ENCODE measurements at places on chromosomes 5 and 9. TPM values are rescaled to one million over a fixed set of nuclear protein-coding genes. Genes with fewer than 3 reads are reported as not detected.

The C9orf153 gene
- total RNA-seq = 0.46 TPM

The RECK gene
- total RNA-seq = 6.9 TPM

The HTR1A gene
- total RNA-seq = not detected

The CCDC180 gene
- total RNA-seq = 0.75 TPM

The ADRA1B gene
- total RNA-seq = 19.1 TPM

The PCDHAC1 gene
- total RNA-seq = 1.5 TPM

The PNPLA7 gene
- 0.76 TPM for total RNA-seq

The SLC36A3 gene
- not detected for total RNA-seq

The NEURL1B gene
- total RNA-seq = 3.3 TPM

The HACD4 gene
- total RNA-seq = 1.0 TPM

The NTNG2 gene
- 1.6 TPM for total RNA-seq

The WNT8A gene
- total RNA-seq = not detected

The CDX1 gene
- total RNA-seq = not detected

The WDR31 gene
- total RNA-seq = 0.95 TPM

The PCDHGB5 gene
- 2.2 TPM for total RNA-seq

The MAP3K1 gene
- 1.7 TPM for total RNA-seq

The SPATA31C2 gene
- not detected for total RNA-seq

The GFRA3 gene
- total RNA-seq = 0.10 TPM

The SLC6A19 gene
- 0.01 TPM for total RNA-seq

The SV2C gene
- not detected for total RNA-seq

The BARHL1 gene
- total RNA-seq = not detected

The OR1Q1 gene
- total RNA-seq = not detected

The GRXCR2 gene
- not detected for total RNA-seq

The RRAGA gene
- 129 TPM for total RNA-seq

The SLC1A1 gene
- 1.1 TPM for total RNA-seq

The ATOSB gene
- total RNA-seq = 10.5 TPM

The ZNF462 gene
- total RNA-seq = 4.3 TPM

The ADGRD2 gene
- not detected for total RNA-seq

The UBLCP1 gene
- total RNA-seq = 33.1 TPM
